ENCODE measurements at places on chromosomes 11 and 22.

- DNase-seq, result no peak
These were observed 282.7 kb downstream of the FAM181B start for GRCh38 chr11:82450996-82451395.

DNA sequence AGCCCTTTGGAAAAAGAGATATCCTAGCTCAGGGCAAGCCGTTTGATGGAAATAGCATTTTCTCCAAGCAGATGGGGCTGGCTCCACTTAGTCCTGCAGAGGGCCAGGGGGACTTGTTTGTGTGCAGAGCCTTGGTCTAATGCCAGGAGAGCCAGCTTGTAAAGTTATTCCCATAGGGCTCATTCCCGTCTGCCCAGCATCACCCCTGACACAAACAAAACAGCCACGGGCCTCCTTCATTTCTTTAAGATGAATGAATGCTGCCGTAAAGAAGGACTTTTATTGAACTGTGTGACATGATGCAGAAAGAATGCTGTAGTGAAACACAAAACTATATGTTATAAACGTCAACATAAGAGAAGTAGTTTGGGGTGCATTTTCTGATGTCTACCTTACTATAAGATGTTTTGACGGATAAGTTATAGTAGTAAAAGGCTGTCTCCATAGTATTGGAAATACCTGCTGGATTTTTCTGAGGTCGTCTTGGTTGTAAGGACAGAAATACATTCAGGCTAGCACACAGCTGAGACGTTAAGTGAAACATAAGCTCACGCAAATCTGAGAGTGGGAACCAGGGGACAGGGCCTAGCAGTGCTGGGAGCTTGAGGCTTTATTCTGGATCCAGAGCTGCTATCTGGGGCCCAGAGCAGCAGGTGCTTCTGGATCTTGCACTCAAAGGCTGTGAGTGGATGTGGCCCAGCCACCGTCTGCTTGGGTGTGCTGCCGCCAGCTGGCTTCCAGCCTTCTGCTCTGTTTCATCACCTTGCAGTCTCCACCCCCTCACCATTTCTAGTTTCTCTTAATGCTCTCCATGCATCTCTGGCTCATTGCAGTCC, 53.3 kb downstream of the NCAM1 start:
- DNase-seq, result no peak

DNA sequence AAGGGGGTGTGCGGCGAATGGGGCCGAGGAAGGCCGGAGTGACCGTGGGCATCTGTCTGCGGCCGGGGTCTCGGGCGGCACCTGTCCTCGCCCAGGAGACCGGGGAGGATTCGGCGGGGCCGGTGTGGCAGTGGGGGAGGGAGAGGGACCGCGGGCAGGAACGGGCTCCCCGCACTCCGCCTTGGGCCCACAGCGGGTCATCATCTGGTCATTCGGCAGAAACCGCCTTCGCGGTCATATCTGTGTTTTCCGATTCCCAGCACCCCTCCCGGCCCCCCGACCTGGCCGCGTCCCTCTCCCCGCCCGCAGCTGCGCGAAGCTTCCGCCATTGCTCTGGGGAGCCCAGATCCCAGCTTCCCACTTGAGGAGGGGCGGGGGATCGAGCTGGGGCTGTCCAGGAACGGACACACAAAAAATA, 824 bp upstream of the CBX6 start:
- peak; percentile 65 for DNase-seq

DNA sequence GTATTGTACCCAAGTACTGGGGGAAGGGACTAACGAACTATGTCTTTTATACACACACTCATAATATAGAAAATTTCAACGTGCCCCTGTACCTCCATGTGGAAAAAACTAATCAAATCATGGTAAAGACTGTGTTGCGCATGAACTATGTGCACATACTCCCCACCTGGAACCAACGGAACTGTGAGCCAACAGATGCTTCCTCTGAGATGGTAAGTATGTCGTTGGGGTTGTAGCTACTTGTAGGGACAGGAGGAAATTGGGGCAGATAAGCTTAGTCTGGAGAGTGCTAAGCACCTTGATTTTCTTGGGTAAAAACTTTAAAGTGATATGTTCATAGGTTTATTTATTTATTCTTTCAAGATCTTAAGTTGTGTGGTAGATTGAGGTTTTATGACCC, 40.1 kb downstream of the GLYAT start:
- DNase-seq, result no peak
